ENCODE measurements at places on chromosomes 2 and 18.

DNA sequence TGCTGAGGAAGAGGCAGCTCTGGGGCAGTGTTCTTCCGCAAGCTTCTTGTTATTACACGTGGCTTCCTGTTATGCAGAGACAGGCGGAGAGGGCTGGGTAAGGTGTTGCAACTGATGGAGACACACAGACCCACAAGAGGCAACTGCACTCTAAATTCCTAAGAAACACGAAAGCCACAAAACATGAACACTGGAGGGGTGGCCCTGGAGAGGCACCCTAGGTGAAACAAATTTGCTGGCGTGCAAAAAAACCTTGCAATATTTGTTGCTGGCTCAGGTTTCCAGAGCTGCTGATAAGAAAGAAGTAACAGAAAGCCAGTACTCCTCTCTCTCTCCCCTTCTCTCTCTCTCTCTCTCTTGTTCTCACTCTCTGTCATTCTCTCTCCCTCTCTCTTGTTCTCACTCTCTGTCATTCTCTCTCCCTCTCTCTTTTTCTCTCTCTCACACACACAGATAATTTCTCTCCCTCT, 31.8 kb downstream of the ARHGAP25 start:
- H3K4me1 ChIP-seq, result peaks cover 86% of the 10 kb centered on the region
- H3K27ac ChIP-seq, result peak overlapping the region; percentile 94
- no peaks in the 10 kb centered on the region for H3K36me3 ChIP-seq
- DNase-seq, result peak; percentile 47

GRCh38 chr2:38182492-38183003, 106.6 kb upstream of the CYP1B1 start:
- no peak overlapping the region for H3K4me3 ChIP-seq
- H3K27ac ChIP-seq, result no peak overlapping the region
- H3K4me1 ChIP-seq, result no peaks in the 10 kb centered on the region
- no peak for DNase-seq
- no peaks in the 10 kb centered on the region for H3K36me3 ChIP-seq

GRCh38 chr2:105834931-105835330, 90.2 kb downstream of the NCK2 start:
- H3K27me3 ChIP-seq, result no peaks in the 10 kb centered on the region
- no peak overlapping the region for H3K4me3 ChIP-seq
- no peak for DNase-seq
- peak overlapping the region; percentile 53 for H3K27ac ChIP-seq

GRCh38 chr18:2879889-2880288, 33.1 kb downstream of the EMILIN2 start:
- no peak for DNase-seq
- H3K4me1 ChIP-seq, result peaks cover 22% of the 10 kb centered on the region
- H3K27ac ChIP-seq, result no peak overlapping the region
- no peak overlapping the region for H3K4me3 ChIP-seq

GRCh38 chr2:22807872-22808271, 577.1 kb upstream of the KLHL29 start:
- no peak overlapping the region for H3K27ac ChIP-seq
- no peaks in the 10 kb centered on the region for H3K36me3 ChIP-seq
- H3K4me1 ChIP-seq, result no peaks in the 10 kb centered on the region
- no peak overlapping the region for H3K4me3 ChIP-seq
- no peaks in the 10 kb centered on the region for H3K27me3 ChIP-seq
- DNase-seq, result no peak

DNA sequence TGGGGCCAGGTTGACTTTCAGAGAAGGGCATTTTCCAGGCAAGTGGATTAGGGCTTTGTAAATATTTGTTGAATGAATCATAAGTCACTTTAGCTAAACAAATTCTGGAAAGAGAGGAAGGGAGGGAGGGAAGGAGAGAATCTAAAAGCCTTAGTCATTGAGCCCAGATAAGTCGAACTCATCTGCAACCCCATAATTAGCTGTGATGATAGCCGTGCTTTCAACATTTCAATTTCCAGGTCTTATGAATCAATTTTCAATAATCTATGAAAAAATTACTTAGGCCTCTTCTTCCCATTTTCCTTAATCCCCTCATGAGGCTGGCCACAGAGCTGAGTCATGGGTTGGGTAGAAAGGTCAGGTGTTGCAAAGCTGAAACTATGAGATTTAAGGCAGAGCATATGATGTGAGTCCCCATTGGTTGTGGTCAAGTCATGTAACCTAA, 111.9 kb upstream of the MAPRE2 start:
- no peak for DNase-seq
- H3K27ac ChIP-seq, result no peak overlapping the region
- no peaks in the 10 kb centered on the region for H3K36me3 ChIP-seq
- no peaks in the 10 kb centered on the region for H3K4me1 ChIP-seq

DNA sequence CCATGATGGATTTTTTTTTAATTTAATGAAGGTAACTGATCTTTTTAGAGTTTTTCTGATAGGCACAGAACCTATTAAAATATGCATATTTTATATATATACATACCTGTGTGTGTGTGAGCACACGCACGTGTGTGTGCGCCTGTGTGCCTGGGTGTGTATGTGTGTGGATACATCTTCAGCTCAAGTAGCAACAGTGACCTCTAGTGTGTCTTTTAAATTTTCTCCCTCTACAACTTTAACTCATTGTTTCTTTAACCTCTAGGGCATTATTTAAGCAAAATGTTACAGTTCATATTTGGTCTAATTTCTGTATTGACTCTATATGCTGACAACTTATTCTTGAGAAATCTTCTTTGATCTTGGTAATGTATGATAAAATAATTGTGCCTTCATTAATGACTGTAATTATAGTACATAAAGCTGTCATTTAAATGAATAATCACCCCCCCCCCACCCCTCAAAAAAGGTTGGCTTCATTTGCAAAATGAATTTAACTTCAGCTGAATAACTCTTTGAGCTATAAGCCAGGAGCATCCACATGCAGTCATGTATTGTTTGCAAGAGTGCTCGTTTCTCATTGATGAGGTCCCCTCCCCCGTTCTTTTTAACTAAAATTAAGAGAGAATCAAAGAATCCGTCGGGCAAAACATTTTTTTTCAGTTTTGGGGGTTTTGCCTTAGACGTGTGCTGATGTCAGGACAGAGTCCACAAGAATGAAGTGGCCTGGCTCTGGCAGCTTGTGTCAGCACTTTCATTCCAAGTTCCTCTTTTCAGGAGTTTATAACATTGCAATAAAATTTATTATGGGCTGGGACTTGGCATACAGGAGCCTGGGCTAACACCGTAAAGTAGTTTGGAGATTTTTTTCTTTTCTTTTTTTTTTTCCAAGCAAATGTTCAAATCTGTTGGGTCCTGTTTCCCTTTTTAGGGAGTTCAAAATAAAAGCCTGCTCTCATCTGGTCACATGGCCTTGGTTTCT, 80.0 kb downstream of the ETAA1 start:
- H3K4me1 ChIP-seq, result no peaks in the 10 kb centered on the region
- peaks cover 43% of the 10 kb centered on the region for H3K27me3 ChIP-seq
- H3K36me3 ChIP-seq, result no peaks in the 10 kb centered on the region
- H3K27ac ChIP-seq, result no peak overlapping the region
- H3K4me3 ChIP-seq, result no peak overlapping the region

DNA sequence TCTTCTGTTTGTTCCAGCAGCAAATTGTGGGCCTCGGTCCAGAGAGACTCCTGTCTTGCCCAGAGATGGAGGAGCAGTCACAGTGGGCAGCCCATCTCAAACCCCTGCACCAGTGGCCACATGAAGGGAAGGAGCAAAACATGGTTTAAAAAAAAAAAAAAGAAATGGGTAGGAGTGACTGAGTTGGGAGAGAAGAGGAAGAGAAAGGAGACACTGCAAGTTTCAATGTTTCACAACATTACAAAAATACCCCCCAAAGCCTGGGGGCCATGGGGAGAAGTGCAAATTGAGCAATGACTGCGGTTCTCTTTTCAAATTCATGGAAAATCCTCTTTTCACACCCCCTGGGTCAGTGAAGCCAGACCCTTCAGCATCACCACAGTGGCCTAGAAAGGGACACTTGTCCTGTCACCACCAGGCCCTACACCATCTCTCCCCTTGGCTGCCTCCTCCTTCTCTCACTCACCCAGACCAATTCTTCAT, 117.1 kb downstream of the ZFP36L2 start:
- no peaks in the 10 kb centered on the region for H3K36me3 ChIP-seq
- no peak for DNase-seq
- peaks cover 4% of the 10 kb centered on the region for H3K4me1 ChIP-seq
- no peak overlapping the region for H3K4me3 ChIP-seq

Measured in T-helper 17 cell (primary cell).